Ammon's horn (tissue), 1 donor: ENCODE measurements at places on chromosomes 3 and 15.

DNA sequence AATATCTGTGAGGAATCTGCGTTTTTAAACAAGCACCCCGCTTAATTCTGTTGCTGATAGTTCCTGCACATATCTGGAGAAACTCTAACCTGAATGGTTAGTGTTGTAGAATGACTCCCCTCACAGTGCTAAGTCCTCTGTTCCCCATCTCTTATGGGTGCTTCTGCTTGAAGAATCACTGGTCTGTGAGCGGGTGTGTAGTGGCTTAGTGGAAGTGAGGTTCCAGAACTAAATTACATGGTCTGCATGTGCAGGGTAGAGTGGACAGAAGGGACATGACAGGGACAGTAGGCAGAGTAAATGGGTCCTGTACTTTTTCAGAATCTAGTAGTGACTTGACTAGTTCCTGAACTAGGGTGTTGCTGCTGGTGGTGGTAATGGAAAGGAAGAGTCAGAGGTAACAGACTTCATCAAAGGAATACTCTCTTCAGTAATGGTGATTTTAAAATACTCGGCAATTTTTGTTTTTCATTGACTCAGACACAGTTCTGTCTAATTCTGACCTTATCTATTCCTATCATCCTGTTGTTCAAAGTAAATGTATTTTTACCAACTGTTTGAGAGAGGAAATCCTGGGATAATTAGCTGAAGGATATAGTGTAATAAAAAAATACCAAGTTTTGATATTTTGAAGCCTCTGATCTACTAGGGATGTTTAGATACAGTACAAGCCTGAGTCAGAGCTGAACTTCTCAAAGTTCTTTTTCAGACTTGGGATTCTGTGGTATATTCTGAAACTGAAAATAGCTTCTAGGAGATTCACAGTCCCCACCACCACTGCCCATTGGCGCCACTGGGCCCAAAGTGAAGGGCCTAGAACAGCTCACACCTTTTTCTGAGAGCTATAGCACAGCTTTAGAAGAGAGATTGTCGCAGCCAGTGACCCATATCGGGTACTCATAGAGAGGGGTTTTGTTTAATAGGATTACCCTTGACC is 55.5 kb downstream of the FNDC3B start:
- no peak for DNase-seq

GRCh38 chr3:33062866-33063265 is 34.1 kb downstream of the GLB1 start:
- no peak for DNase-seq

DNA sequence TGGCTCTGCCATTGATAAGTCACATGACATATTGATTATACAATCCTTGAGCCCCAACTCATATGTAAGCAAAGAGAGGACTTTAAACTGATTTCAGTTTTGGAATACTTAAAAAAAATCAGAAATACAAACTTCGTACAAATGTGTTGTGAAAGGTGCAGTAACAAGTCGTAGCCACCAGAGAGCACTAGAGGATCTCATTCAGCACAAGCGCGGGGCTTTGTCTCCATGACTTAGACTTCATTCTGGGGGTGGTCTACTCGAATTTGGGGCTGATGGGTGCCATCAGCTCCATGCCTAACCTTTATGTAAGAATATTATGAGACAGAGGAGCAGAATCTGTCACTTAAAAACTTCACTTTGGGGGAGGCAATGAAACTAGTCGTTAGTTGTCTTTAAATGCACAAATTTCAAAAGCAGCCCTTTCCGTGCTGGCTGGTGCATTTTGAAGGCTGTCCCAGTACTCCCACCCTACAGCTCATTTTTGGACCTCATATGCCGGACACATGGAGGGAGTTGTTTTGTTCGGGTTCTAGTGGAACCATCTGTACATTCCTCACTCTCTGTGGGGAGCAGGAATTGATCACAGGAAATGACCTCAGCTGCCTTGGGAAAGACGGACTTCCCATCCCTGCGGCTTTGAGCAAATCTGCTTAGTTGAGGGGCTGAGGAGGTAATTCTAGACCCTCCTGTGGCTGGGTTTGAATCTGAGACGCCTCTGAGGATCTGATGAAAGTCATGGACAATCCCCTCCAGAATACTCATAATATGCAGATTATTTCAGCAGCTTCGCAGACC is 27.5 kb upstream of the MASP1 start:
- peak; percentile 74 for DNase-seq

- DNase-seq: no peak
These were observed 25.2 kb downstream of the NMNAT3 start for GRCh38 chr3:139652561-139652960.

GRCh38 chr15:90031231-90031791 is 30.2 kb downstream of the ZNF710 start:
- DNase-seq: no peak

- no peak for DNase-seq
These were observed 47.3 kb upstream of the FAM3D start for GRCh38 chr3:58713715-58714401.
